ENCODE measurements at places on chromosomes 2 and 18. TPM values are rescaled to one million over a fixed set of nuclear protein-coding genes. Genes with fewer than 3 reads are reported as not detected.

DNA sequence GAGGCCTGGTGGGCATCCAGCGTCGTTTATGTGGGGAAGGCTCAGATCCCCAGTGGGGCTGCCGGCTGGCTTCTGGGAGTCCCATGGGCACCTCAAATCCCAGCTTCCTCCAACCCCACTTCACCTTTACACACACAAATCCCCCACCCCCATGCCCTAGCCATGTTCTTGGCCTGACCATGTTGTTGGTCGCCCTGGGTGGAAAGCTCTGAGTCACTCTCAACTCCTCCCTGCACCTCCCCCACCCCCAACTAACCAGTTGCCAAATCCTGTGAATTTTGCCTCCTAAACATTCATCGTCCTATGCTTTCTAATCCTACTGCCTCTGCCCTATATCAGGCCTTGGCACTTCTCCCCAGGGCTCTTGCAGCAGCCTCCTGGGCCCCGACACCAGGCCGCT is 6.4 kb downstream of the TNS1 start:
- DNase-seq: no peak

DNA sequence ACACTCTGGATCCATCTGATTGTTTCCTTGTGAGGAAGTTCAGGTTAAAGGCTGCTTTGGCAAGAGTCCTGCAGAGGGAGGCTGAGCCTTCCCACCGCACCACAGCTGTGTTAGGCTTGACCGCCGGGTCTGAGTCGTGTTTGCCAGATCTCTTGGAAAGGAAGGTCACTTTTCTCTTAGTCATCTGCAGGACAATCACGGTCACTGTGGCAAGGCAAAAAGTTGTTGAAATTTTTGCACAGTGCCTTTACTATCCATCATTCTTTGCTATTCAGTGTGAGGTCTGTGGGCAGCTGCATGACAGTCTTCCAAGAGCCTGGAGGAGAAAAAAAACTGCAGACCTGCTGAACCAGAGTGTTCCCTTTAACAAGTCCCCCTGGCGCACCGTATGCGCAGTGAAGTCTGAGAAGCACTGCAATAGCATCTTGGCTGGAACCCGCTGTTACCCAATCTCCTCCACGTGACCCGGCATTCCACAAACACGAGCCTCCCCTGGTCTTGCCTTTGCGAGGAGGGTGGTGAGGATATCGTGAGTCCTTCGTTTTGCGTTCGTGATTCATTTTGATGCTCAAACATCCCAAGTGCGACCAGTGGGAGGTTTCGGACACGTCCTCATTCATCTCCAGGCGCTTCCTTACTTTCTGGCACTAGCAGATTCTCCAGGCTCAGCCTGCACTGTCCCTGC is 23.0 kb downstream of the BIN1 start:
- no peak for DNase-seq

Gene ZBTB7C
- total RNA-seq: 0.06 TPM

Gene EHD3
- 22.9 TPM for total RNA-seq

Gene NT5C1B
- total RNA-seq: not detected

Data from glomerular endothelial cell (primary cell).